ENCODE measurements at places on chromosomes 7 and 10.

GRCh38 chr7:127803626-127804025 lies 151.6 kb downstream of the SND1 start:
- peak; percentile 46 for DNase-seq

- no peak for DNase-seq
Observed at GRCh38 chr10:86300931-86301830, 65.4 kb downstream of the GRID1 start.

- peak; percentile 29 for DNase-seq
Observed at GRCh38 chr7:24966802-24967201, 13.2 kb downstream of the OSBPL3 start.

- DNase-seq: peak; percentile 67
Observed at GRCh38 chr10:49071160-49071761, 44.1 kb downstream of the VSTM4 start.

GRCh38 chr10:97302088-97302791 lies 9.8 kb upstream of the ARHGAP19 start:
- DNase-seq: no peak

DNA sequence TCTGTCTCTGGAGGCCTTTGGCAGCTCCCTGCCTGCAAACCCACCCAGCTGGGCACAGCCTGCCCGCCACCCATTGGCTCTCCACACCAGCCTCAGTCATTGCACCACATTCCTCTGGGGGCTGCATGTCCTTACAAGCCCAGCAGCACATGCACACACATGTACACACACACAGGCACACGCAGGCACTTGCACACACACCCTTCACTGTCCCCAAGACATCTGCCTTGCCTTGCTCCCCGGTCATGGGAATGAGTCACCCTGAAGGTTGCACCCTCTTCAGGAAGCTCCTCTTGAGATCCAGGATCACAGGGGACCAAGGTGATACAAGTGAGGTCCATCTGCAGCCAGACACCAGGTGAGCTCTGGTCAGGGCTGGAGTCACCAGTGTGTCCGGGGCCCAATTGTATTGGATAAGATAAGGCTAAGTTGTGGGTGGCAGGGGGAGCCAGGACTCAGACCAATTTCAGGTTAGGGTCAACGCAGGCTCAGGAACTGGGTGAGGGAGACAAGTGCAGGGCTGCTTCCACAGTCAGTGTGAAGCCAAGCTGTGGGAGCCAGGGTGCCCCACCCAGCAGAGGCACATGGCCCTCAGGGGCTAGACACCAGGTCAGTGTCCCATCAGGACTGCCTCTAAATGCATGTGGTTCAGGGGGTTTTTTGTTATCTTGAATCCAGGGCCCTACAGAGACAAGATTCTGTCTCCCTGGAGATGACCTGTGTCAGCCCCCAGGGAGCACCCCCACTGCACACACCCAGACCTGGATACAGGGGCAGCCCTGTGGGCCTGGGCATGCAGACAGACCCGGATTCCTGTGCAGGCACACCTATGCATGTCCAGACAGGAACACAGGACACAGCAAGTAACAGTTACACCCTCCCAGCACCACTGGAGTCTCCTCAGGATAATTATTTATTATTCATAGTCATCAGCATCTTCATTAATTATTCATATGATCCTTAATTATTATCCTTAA lies 33.8 kb downstream of the KCNH2 start:
- peak; percentile 88 for DNase-seq

- no peak for DNase-seq
Observed at GRCh38 chr7:147571436-147572185, 1019.0 kb upstream of the C7orf33 start.

GRCh38 chr10:121600611-121601010 lies 2.4 kb upstream of the FGFR2 start:
- no peak for DNase-seq

- no peak for DNase-seq
Observed at GRCh38 chr7:140982508-140982907, 32.2 kb downstream of the MRPS33 start.

DNA sequence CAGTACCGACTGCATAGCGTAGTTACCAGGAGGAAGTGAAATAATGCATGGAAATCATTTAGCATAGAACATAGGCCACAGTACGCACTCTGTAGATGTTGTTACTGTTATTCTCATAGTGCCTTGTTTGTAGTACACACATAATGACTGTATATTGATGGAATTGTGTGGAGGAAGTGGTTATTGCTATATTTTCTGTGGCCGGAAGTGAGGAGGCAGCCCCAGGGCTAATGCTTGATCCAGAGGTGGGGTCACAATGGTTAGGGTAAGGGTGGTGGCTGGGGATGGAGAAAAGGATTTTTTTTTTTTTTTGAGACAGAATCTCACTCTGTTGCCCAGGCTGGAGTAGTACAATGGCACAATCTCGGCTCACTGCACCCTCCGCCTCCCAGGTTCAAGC lies 4.5 kb upstream of the MGAM start:
- no peak for DNase-seq

DNA sequence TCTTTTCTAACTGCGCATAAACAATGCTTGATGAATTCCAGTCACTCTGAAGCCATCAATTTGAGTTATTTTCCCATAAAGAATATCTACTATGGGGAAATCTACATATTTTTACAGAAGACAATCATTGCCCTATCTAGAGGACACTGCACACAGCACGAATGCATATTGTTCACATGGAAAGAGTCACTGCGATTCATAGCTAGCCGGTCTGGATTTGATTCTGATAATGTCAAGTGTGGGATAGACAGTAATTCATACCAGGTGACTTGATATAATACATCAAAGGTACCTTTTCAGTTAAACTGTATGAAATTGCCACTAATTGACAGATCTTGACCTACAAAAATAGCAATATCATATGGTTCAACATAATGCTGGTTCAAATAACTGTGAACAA lies 255.7 kb downstream of the THSD7A start:
- DNase-seq: no peak

DNA sequence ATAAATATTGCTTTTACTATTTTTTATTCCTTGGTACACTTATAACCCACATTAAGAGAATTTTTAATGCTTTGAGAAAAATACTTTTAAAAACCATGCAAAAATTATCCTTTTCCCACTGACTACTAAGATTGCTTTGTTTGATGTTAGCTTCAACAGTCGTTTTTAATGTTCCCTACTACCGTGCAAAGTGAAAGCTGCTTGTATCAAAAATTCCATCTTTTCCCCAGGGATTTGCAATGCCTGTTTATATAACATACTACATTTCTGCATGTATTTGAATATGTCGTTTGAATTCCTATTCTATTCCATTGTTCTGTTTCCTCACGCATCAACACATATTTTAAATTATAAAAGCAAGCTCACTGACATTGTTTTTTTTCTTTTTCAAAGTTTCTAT lies 54.4 kb downstream of the TFPI2 start:
- no peak for DNase-seq

GRCh38 chr7:44374007-44374763 lies 48.8 kb upstream of the CAMK2B start:
- DNase-seq: no peak

DNA sequence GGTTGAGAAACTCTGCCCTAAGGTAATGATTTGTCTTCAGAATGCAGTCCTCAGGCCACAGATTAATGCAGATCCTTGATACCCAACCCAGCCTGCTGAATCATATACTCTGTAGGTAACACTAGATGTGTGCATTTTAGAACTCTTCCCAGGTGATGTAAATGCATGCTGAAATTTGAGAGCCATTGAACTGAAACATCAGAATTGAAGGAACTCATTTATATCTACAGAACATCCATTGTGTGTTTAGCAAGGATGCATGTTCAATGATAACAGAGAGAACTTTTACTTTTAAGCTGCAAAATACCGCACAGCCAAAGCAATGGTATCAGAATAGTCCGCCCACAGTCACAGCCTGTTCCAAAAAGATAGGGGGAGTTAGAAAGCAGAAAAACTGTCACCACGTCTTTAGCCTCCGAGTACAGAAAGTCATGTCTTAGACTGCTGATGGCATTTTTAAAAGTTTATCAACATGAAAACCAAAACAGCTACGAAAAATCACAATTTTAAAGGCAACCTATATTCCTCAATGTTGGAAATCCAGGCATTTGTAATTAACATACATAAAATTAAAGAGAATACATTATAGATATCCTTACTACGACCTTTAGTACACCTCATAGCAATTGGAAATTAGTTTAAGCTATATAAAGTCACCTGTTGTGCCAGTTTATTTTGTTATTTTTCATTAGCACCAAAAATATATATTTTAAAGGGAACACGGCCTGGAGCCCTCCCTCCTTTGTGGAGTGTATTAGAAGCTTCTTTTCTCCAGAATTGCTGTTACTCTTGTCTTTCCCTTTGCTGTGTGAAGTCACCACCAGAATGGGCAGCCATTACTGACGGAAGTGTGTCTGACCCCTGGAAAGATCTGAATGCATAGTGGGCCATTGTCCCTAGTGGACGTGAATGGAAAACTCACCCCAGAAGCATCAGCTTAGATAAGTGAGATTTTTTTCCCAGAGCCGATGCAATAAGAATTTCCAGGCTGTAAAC lies 65.8 kb upstream of the PRKAR2B start:
- no peak for DNase-seq

GRCh38 chr10:27779462-27780015 lies 33.9 kb upstream of the MKX start:
- DNase-seq: no peak

DNA sequence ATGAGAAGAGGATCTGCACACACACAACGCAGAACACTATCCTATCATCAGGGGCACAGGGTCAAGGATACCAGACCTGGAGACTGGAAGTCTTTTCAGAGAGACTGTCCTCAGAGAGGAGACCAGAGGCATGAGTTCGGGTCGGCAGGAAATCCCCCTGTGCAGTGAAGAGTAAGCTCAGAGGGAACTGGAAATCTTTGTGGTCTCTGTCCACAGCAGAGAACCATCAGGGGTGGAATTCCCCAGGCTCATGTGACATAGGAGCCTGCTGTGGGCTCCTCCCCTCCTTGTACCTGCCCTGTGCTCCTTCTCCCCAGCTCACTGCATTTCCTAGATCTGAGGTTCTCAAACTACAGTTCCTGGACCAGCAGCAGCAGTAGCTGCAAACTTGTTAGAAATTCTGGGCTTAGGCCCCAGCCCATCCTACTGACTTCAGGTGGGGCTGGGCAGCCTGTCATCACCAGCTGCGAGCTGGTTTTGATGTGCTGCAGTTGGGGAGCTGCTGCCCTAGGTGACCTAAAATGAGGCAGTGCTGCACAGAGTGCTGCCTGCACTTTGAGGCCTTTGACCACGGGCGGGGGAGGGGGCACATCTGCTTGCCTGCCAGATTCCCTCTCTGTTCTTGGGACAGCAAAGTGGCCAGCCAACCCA lies 2.4 kb downstream of the ZMIZ2 start:
- no peak for DNase-seq

Data from epithelial cell of esophagus (primary cell).